Non-pigmented ciliary epithelial cell (primary cell): ENCODE measurements at places on chromosomes 3 and 15.
A peak's percentile ranks its signal among the peaks of the same experiment; 100 is the strongest.

GRCh38 chr15:25175033-25175788 is 220.4 kb downstream of the SNRPN start:
- no peak for DNase-seq

GRCh38 chr3:78235841-78236240 is 1195.9 kb downstream of the ROBO2 start:
- DNase-seq, result no peak

GRCh38 chr15:49215768-49216739 is 46.0 kb downstream of the GALK2 start:
- DNase-seq, result no peak

- no peak for DNase-seq
Observed at GRCh38 chr15:101455291-101456025, 34.0 kb downstream of the PCSK6 start.

GRCh38 chr15:40474581-40474980 is 3.8 kb downstream of the CHST14 start:
- no peak for DNase-seq

DNA sequence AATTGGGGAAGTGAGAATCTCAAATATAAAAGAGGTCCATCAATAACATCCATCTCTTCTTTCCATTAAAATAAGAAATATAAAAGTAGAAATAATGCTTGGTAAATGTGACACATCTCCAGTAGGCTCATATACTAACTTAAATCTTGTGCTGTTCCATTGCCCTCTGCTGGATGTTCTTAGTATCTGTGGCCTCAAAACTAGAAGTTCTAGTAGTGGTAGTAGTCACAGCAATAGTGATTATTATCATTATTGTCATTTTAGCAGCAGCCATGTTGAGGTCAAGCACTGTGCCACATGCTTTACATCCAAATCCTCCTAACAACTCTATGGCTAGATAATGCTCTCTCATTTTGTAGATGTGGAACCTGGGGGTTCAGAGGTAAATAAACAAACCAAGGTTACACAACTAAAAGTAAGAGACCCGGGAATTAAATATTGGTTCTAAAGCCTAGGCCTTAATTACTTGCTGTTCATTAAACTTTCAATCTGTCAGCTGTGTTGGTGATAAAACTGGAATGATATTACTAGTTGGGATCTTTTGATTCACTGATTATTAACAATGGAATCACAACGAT is 20.2 kb upstream of the BTLA start:
- DNase-seq, result peak; percentile 54

GRCh38 chr3:178767581-178767980 is 231.3 kb downstream of the KCNMB2 start:
- DNase-seq, result no peak

DNA sequence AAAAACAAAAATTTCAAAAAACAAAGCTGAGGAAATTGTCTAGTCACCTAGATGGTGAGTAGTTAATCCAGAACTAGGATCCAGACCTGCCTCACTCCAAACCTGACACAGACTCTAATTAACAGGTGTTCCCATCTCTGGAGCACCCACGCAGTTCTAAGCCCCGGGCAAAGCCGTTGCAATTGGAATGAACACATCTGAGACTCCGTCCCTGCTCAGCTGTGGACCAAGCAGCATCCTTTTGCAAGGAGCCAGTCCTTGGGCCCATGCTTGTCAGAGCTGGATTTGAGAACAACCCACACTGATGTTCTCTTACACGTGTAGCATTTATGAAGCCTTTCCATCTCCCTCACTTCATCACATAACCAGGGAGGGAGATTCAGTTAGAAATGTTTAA is 54.8 kb downstream of the LMCD1 start:
- DNase-seq, result no peak

GRCh38 chr3:37855363-37855970 is 6.2 kb upstream of the CTDSPL start:
- no peak for DNase-seq

- DNase-seq, result no peak
Observed at GRCh38 chr15:78634210-78635145, 6.5 kb downstream of the CHRNB4 start.

DNA sequence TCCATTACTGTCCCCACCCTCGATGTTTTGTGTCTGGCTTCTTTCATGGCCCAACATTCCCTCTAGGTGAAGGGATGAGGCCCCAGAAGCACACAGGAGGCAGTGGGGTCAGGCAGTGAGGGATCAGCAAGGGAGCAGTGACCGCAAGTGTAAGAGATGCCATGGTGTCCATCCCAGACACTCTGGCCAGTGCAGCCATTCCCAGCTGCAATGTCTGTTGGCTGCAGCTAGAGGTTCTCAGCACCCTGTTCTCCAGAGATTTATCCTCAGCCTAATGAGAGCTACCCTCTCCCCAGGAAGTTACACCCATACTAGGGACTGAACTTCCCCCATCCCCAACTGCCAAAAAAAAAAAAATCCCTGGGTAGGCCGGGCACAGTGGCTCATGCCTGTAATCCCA is 40.2 kb downstream of the TRANK1 start:
- no peak for DNase-seq

GRCh38 chr3:94821241-94821640 is 758.4 kb downstream of the NSUN3 start:
- no peak for DNase-seq

DNA sequence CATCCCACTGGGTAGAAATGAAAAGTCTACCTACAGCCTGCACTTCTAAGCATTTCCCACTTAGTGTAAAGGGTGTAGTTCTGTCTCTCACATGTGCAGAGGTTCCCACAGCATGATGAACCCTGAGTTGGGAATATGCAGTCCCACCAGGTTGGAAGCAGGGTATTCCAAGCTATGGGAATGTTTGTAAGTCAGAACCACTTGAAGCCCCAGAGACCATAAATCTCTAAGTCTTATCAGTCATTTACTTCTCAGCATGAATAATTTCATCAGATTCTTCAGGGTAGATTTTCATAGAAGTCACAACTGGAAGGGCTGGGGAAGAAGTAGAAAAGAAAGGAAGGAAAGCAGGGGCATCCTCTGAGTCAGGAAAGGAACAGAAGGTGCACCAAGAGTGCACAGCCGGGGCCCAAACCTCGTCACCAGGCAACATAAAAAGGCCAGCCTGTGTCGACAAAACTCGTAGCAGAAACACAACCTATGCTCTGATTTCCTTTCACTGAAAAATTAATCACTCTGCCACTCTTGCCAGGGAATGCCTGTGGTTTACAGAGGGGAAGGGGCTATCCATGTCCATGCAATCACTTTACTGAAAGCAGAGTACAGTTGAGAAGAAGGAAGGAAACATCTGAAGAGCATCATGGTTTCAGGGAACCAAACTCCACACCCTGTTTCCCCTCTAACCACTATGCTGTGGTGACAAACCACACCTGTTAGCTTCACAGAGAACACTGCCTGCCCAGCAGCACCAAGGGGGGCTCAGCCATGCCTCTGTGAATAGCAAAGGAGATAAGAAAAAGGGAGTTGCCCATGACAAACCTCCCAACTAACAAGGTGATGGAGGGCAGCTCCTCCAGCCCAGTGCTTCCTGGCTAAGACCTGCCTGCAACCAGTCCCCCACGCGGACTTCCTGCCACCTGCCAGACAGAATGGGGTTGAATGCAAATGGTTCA is 40.5 kb downstream of the SH3BP5 start:
- no peak for DNase-seq

- DNase-seq, result no peak
Observed at GRCh38 chr3:13593615-13594014, 44.7 kb downstream of the FBLN2 start.

DNA sequence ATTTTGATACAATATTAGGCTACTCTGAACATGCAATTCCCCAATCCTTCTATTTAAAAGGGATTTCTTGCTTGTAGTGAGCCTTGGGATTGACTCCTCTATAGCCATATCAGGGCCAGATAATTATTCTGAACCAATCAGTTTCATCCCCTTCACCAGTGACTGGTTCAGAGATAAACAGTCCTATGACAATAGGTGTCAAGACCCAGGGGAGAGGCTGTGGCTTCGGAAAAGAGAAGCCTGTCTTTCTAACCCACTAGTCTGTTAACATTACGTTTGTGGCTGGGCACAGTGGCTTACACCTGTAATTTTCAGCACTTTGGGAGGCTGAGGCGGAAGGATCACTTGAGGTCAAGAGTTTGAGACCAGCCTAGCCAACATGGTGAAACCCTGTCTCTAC is 6.2 kb upstream of the ISLR2 start:
- DNase-seq, result no peak

GRCh38 chr3:152488449-152488848 is 219.7 kb downstream of the MBNL1 start:
- no peak for DNase-seq

- no peak for DNase-seq
Observed at GRCh38 chr3:133490468-133491351, 82.8 kb upstream of the CDV3 start.

- no peak for DNase-seq
Observed at GRCh38 chr15:83284559-83285283, at the start of gene BNC1. BNC1 (minus strand) TSS chr15:83284664; CDS start chr15:83284628, 36 bp downstream.

- DNase-seq, result no peak
Observed at GRCh38 chr3:101131767-101132166, 138.5 kb upstream of the ABI3BP start.

- DNase-seq, result no peak
Observed at GRCh38 chr3:193870376-193871219, 265.4 kb upstream of the HES1 start.

- no peak for DNase-seq
Observed at GRCh38 chr3:46479696-46480095, 15.0 kb upstream of the LTF start.

DNA sequence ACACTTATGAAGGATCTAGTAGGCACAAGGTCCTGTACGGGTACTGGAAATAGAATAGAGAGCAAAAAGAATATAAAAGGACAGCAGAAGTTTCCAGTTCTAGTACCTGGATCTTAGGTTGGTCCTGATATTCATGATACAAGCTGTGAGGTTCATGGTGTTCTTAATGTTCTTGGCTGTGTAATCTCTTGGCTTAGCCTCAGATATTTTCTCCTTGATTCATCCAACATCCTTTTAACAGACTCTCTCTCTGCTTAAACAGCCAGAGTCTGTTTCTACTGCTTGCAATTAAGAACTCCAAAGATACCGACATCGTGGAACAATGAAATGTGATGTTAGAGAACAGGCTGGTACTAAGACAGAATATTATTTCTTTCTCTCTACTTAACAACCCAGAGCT is 49.9 kb downstream of the CNTN3 start:
- DNase-seq, result no peak

- no peak for DNase-seq
Observed at GRCh38 chr3:141499965-141500364, 13.1 kb downstream of the RASA2 start.

- DNase-seq, result no peak
Observed at GRCh38 chr3:143595456-143596077, 252.7 kb downstream of the SLC9A9 start.

- DNase-seq, result peak; percentile 22
Observed at GRCh38 chr3:96813134-96813819, 1.1 kb upstream of the EPHA6 start.

GRCh38 chr3:50297896-50298725 is 1.1 kb downstream of the HYAL3 start:
- no peak for DNase-seq

GRCh38 chr3:182323898-182324297 is 469.4 kb upstream of the ATP11B start:
- no peak for DNase-seq

GRCh38 chr15:52118969-52119749 is 6.6 kb upstream of the BCL2L10 start:
- no peak for DNase-seq

- no peak for DNase-seq
Observed at GRCh38 chr3:54962200-54962599, 34.3 kb upstream of the LRTM1 start.

- DNase-seq, result no peak
Observed at GRCh38 chr3:113741086-113741485, 5.0 kb downstream of the NAA50 start.

DNA sequence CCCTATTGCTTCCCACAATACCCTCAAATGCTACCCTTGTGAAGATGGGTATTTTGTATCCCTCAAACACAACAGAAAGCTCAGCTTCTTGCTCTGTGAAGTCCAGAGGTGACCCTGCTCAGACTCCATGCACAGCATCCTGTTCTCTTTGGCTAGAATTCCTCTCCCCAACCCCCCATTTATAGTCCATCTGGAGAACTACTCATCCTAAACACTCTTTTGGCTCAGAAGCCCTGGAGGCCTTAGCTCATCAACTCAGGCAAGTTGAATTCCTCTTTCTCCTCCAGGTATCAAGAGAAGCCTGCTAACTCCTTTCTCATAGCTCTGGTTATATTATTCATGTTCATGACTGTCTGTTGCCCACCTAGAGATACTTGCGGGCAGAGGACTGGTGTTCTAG is 18.3 kb upstream of the GASK1A start:
- no peak for DNase-seq

- DNase-seq, result no peak
Observed at GRCh38 chr3:128149650-128150049, 3.6 kb upstream of the EEFSEC start.

GRCh38 chr3:117084739-117085270 is 375.2 kb downstream of the TUSC7 start:
- DNase-seq, result no peak

GRCh38 chr3:10798600-10799367 is 17.2 kb upstream of the SLC6A11 start:
- DNase-seq, result no peak

- no peak for DNase-seq
Observed at GRCh38 chr15:63010920-63011693, 31.4 kb upstream of the TPM1 start.

DNA sequence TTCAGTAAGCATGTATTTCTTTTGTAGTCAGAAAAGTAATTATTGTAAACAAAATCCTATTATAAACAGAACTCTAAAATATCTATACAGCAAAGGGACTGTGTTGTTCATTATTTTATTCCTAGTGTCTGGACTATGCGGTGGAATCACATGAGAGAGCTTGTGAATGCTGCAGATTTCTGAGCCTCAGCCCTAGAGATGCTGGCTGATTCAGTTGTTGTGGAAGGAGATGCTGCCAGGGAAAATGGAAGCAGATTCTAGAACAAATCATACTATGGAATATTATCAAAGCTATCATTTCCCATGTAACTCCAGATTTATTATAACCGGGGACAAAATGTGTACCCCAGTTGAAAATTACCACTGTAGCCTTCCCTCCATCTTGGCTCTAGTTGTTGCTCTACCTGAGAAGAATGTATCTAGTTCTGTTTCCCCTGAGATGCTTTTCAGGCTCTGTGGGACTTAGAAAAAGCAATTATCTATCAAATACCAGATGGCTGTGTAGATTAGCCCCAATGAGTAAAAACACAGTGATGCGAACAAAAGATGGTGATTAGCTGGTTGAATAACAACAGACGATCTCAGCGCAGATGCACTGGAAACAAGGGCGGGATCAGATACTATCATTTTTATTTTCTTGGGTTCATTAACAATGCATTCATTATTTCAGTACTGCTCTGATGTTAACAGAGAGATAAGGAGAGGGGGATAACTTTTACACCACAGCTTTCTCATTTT is 131.3 kb downstream of the TMEM108 start:
- DNase-seq, result no peak

DNA sequence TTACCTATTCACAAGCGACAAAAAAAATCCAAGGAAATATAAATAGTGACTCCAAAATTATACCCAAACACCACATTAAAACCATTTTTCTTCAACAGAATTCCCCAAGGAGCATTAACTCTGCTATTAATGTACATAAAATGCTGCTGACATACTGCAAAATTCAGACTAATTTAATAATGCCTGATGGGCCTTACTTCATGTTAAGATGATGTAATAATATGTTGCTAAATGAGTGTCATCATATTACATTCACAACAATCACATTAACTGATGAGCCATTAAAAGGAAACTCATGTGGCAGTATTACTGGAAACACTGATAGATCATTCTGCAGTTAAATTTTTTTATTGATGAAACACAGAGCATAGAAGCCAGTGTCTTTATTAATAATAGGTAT is 204.9 kb upstream of the CGNL1 start:
- no peak for DNase-seq
